Posterior vena cava (tissue), 2 donors: ENCODE measurements at places on chromosomes 13 and 19. TPM values are rescaled to one million over a fixed set of nuclear protein-coding genes. Genes with fewer than 3 reads are reported as not detected.

GRCh38 chr19:7993560-7993959 is 11.9 kb downstream of the ELAVL1 start:
- no peak for DNase-seq

- no peak for DNase-seq
Measured at GRCh38 chr13:40756042-40756441, 14.9 kb downstream of the MRPS31 start.

The PEAK3 gene
- total RNA-seq = 0.90 TPM

The HPN gene
- total RNA-seq = 1.00 TPM

- DNase-seq = no peak
Measured at GRCh38 chr19:7874076-7874896, at the start of gene PRR36. TSS of gene PRR36 (minus strand) at chr19:7874390. CDS start at chr19:7873689, 701 bp downstream.
